ENCODE measurements at places on chromosomes 2 and 18.

GRCh38 chr2:135743860-135744259 lies 2.2 kb downstream of the UBXN4 start:
- peak; percentile 40 for DNase-seq

DNA sequence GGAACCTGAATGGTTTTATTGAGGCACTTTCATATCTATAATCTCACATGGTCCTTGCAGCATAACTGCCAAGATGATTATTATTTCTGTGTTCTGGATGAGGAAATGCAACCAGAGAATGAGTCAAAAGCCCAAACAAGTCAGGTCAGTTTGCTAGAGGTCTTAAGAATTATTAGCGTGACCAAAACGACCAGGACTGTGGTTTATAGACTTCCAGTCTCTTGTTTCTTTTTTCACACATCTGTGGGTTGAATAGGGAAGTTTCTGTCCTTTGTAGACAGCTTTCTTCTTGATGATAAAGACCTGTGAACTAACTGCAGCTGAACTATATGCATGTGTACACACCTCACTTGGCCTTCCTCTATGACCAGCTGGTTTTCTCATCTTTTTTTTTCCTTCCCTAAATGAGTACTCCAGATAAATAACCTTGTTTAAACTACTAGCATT lies 13.9 kb downstream of the ADAM23 start:
- no peak for DNase-seq

GRCh38 chr18:34870555-34871310 lies 160.6 kb downstream of the DTNA start:
- no peak for DNase-seq

DNA sequence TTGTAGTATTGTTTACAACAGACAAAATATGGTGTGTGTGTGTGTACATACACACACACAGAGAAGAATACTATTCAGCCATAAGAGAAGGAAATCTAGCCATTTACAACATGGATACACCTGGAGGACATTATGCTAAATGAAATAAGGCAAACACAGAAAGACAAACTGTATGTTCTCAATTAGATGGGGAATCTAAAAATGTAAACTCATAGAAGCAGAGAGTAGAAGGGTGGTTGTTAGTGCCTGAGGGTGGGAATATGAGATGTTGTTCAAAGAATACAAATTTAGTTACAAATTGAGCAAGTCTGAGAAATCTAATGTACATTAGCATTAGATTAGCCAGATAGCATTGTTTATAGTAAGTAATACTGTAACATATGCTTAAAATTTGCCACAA lies 11.3 kb downstream of the ZNF519 start:
- DNase-seq, result no peak

DNA sequence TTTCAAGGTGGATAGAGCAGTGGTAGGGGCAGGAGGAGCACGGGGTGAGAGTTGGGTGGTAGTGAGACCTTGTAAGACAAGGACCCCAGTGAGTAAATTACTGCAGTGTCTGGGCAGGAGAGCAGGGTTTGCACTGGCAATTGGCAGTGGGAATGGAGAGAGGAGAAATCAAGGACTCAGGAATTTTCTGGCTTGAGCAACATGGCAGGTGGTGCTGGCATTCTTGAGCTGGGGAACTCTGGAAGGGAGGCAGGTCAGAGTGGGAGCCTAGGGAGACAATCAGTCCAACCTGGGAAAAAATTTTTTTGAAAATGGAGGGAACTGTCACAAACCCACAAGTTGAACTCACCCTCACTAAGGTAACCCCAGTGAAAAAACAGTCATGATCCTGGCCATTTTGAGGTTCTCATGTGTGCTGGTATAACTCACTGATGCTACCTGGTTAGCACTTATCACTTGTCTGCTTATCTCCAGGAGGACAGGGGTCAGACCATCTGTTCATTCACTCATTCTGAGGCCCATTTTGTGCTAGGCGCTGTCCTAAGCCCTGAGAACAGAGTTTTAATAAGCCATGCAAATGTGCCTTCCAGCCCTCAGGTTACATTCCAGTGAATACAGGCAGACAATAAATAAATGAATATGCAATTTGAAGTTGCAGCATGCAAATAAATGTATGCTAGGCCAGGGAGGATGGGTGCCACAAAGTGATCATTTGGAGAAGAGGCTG lies 92.2 kb upstream of the SEC11C start:
- no peak for DNase-seq

- DNase-seq, result no peak
These were observed 128.7 kb downstream of the TXNL1 start for GRCh38 chr18:56509656-56510055.

DNA sequence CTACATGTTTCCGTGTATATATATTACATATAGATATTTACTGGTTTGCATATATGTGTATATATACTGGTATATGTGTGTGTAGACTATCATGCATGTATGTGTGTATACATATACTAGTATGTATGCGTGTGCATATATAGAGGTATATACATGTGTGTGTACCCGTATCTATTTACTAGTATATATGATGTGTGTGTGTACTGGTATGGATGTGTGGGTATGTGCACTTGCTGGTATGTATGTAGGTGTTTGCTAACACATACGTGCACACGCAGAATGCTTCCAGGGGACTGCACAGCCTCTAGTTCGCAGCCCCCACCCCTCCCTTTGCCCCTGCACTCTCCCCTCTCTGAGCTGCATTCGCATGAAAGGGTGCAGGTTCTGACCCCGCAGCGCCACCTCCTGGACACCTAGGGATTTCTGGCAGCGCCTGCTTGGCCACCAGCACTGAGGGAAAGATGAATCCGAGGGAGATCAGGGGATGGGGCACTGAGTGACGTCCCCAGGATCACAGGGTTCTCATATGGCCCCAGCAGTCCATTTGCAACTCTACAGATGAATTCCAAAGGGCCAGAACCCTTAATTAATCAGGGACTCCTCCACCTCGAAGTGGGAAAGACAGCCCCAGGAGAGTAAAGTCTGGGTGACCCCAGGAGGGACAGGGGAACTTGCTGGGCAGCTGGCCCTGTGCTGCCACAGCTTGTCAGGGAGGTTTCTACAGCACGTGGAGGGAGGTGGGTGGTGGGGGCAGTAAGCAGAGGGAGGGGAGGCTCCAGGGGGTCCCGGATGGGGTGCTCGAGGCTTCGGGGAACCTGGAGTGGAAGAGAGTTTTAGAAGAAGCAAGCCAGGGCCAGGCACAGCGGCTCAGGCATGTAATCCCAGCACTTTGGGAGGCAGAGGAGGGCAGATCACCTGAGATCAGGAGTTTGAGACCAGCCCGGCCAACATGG lies 66.8 kb upstream of the ASAP2 start:
- peak; percentile 50 for DNase-seq

DNA sequence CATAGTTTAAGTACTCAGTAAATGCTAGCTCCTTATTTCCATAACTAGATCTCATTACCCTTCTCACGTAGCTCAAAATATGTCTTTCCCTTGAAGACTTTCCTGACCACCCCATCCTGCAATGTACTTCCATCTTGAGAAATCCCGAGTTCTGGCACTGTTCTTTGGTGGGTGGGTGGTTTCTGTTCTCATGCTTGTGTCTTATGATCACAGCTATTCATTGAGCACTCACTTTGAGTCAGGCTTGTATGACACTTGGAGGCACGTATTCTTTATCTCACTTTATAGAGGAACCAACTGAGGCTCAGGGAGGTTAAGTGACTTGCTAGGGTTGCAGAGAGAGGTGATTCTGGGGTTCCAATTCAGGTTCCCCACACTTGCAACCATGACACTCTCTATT lies 9.0 kb upstream of the CLIP4 start:
- no peak for DNase-seq

- no peak for DNase-seq
These were observed 6.4 kb downstream of the MYL12B start for GRCh38 chr18:3268306-3268705.

- DNase-seq, result no peak
These were observed 11.8 kb downstream of the VIL1 start for GRCh38 chr2:218430721-218431120.
